ENCODE measurements at places on chromosomes 2 and 18. TPM values are rescaled to one million over a fixed set of nuclear protein-coding genes. Genes with fewer than 3 reads are reported as not detected.

The SLC14A1 gene
- total RNA-seq: not detected

The AQP12B gene
- not detected for total RNA-seq

The DRC1 gene
- total RNA-seq: 0.17 TPM

The ACMSD gene
- total RNA-seq: 0.34 TPM

The FZD7 gene
- total RNA-seq: 0.19 TPM

The C2orf74 gene
- total RNA-seq: 18.6 TPM

The ARL4C gene
- total RNA-seq: 6.1 TPM

The OSBPL6 gene
- 5.3 TPM for total RNA-seq

DNA sequence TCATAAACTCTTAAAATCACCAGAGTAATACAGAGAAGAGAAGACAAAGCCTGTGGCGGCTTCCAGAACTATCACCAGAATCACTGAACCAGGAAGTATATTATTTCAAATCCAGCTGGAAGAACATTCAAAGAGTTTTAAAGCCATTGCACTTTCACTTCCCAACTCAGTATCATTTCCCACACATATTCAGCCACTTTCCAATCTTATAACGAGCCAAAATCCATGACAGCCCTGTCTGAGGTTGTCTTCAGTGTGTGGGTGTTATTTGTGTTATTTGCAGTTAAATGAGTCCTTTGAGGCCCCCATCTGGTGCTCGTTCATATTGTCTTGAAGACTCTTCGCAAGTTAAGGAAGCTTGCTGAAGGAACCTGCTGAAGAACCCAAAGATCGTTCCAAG, 559.9 kb downstream of the TSN start:
- DNase-seq: no peak

DNA sequence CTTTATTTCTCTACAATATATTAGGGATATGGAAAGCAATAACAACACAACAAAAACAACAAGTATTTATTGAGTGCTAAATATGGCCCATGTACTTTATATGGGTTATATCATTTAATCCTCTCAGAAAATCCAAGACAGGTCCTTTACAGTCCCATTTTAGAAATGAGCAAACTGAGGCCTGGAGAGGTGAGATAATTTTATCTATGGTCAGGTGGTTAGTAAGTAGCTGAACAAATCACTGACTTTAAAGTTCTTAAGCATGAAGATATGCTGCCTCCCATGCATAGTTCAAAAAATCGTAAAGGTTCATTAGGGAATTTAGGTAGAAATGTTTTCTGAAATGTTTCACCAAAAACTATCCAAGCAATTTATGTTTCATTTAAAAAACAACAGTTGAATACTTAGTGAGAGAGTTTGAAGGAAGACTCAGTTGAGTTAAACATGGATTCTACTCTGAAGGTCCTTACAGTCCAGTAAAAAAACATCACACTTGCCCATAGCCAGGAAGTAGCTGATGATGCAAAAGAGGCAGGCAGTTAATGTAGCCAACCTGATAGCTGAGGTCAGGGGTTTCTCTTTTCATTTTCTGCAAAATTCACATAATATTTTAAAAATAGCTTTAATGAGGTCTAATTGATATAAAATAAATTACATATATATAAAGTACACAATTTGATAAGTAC, 7.6 kb upstream of the NFE2L2 start:
- DNase-seq: no peak

DNA sequence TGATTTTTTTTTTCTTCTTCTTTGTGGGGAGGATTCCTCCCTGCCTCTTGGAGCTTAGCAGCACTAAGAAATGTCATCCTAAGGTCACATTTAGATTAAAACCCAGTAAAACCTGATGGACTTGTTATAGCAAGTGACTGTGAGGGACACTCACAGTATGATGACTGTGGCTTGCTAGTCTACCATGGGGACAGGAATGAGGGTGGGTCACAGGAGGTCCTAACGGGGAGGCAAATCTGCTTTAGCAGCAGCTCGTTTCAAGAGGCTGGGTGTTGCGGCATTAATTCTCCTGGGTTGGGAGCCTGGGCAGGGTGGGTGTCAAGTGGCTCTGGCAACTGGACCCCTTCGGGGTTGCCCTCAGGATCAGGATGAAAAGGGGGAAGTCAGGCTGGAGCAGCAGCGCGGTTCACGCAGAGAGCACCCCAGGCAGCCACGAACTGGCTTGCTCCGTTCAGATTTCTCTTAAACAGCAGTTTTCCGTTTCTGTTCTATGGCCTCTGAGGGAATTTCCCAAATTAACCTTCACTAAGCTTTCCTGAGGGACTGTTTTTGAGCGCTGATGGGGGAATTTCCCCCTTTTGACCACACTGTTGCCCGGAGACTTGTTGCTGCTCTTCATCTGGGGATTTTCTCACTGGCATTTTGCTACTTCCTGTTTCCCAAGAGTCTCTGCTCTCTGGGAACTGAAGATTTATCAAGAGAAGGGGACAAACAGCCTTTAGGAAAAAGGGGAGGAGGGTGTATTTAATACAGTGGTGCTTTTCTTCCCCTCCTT, 59.8 kb upstream of the PELI1 start:
- DNase-seq: peak; percentile 76

- DNase-seq: no peak
Observed at GRCh38 chr2:137706786-137707613, 257.3 kb upstream of the HNMT start.

DNA sequence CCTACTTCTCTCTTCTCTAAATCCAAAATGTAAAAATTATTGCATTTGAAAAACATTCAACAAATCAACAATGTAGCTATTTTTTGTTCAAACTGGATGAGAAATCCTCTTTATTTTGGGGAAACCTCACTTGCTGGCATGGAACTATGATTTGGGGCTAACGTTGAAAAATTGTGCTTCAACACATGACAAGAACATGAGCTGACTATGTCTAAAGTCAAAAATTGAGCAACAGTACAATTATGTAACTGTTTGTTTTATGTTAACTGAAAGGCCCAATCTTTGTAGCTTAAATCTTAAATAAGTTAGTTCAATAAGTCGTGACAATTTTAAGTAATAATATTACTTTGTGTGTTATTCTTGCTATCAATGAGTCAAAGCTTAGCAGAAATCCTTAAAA, 67.3 kb downstream of the TMEFF2 start:
- no peak for DNase-seq

DNA sequence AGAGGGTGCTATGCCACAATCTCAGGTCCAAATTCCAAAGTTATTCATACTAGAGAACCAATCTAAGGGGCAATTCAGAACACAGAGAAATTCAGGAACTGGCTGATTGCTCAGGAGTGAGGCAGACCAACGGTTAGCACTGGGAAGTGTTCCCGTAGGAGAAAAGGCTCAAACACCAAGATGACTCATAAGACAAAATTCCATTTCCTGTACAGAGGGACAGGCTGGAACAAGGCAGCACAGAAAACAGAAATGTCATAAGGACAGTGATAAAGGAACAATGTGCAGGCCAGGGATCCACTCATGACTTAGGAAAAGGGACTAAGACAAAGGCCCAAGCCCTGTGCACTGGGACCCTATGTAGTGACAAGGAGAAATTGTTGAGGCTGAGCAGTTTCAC, 54.2 kb downstream of the PDE1A start:
- peak; percentile 79 for DNase-seq

DNA sequence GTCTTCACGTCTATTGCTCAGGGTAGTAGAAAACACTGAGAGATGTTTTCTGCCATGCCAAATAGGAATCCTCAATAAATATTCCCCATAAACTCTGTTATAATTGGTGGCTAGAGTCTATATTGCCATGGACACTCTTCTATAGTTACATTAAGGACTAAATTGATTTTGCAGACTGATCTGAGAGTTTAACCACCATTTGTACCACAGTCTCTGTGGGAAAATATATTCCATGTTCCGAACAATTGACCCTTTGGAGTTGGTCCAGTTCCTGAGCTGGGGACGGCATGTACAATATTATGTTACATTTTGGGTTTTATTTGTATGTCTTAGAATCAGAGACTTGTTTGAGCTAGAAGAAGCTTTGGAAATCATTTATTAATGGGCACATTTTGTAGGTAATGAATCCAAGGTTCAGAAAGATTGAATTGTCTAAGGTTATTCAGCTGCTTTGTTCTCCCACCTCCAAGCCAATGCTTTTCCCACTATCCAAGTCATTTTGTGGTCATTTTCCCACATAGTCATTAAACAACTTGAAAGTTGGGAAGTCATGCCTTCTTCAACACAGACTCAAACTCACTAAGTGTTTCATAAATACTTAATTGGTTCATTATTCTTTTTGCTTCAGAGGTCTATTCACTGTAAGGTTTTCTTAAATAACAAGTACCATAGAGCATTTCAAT, 5.1 kb upstream of the PPP1CB start:
- no peak for DNase-seq

GRCh38 chr2:69428981-69429380, 8.3 kb downstream of the NFU1 start:
- no peak for DNase-seq

DNA sequence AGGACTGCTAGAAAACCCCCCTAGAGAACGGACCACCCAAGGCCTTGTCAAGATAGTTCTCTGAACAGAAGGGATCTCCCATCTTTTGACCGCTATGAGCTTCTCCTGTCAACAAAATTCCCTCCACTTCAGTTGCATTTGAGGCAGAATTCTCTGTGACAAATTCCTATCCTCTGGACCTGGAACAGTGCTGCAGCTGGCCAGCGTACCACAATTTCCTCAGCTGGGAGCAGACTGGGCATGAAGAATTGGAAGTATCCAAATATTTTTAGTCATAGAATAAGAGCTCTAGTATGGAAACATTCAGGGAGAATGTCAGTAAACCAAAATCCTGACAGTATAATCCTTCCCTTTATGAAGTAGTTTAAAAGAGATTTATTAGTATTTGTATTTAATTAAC, 147.1 kb upstream of the BOD1L2 start:
- no peak for DNase-seq

GRCh38 chr2:43218155-43218701, 8.2 kb downstream of the ZFP36L2 start:
- DNase-seq: no peak

DNA sequence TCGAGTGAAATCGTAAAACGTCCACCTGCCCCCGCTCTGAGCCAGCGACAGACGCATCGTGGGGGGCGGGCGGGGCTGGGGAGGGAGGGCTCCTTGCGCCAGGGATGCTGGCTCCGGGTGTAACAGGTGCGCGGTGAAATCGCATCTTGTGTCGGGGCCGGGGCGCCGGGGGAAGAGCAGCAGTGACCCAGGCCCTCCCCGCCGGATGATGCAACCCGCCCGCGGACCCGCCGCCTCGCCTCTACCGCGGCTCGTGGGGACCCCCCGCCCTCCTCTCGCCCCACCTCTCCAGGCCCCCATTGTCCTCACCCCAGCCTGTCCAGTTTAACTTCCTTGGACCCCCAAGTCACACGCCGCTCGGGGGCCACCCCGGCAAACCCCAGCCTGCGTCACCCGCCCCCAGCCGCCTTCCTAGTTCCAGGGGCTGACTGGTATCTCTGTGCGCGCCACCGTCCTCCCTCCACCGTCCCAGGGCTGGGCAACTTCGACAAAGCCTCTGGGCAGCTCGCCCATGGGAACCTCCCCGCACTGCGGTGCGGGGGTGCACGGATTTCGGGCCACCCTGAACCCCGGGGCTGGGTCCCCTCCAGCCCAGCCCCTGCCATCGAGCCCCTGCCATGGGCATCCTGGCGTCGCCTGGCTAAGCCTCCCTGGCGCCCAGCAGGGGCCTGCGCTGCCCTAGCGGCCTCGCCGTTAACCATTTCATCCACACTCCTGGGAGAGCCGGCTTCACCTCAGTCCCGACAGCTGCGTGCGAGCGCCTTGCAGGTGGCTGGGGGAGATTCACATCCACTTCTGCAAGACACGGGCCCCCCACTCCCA, 799 bp upstream of the KIF1A start:
- peak; percentile 11 for DNase-seq

DNA sequence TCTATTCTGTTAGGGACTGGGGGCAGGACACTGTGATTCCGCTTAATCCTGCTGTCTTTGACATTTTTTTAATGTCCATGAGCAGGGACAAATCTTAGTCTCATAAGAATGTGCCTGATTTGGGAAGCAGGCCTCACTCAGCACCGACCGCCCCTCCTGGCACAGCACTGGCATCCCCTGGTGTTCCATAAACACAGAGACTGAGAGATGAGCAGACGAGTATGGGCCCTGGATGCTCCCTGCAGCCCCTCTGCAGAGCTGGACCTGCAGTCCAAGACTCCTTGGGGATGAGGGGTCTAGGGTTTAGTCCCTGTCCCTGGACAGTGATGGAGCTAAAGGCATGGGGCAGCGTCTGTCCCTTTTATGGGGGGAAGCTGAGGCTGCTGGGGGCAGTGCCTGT, 81.6 kb downstream of the NDUFA10 start:
- DNase-seq: no peak

- no peak for DNase-seq
Observed at GRCh38 chr2:239719791-239720360, 305.3 kb downstream of the NDUFA10 start.

DNA sequence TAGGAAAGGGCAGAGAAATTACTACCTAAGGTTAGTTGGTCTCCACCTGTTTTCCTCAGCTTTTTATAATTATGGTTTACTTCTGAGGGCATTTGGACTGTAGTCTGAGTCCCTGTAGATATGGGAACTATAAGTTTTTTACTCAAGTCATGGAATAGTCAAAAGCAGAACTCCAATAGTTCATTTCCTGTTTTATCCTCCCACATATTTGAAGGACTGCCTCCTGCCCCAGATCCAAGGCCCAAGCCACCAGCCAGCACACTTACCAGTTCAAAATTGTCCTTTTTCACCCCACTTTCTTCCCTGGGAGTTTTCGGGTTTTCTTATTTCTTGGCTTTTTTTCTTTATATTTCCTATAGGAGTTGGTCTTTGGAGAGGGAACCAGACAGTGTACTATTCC, 164.1 kb downstream of the MBD5 start:
- DNase-seq: no peak

DNA sequence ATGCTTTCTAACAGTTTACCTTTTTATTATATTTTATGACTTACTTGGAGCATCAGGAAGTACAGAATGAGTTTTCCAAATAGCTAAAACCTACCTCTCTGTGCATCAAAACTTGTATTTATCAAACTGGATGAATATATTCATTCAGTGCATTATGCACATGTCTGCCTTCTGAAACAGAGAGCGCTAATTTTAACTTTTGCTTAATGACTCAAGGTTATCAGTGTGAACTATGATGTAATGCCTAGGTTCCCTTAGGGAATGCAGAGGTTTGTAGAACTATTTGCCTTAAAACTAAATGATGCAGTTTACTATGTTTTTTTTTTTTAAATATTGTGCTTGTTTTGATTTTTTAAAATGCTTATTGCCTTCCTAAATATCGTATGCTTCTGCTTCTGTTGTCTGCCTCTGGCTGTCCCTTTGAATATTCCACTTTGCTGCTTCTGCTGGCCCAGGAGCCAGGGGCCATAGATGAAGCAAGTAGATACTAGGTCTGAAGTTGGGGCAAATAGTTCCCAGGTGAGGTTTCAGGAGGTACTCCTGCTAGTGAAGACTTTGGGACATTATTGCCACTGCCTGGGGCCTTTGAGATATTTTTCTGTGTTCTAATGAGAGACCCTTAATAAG, 16.5 kb downstream of the TMEM178A start:
- no peak for DNase-seq

DNA sequence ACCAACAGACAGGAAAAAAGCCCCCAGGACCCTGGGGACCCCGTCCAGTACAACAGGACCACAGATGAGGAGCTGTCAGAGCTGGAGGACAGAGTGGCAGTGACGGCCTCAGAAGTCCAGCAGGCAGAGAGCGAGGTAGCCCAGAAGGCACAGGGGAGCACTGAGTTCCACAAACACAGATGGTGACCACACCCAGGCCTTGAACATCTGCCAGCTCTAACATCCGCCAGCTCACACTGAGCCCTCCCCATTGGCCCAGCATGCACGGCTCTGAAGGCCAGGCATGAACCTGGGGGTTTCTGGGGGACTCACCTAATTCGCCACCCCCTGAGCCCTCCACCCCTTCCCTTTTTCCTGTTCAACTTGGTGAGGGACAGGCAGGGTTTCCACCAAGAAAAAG, 25.6 kb upstream of the PRLH start:
- DNase-seq: no peak

GRCh38 chr2:26483957-26484565, 6.1 kb upstream of the OTOF start:
- DNase-seq: no peak

Measured in dermis blood vessel endothelial cell (primary cell).